ENCODE measurements at places on chromosomes 1 and 21. TPM values are rescaled to one million over a fixed set of nuclear protein-coding genes. Genes with fewer than 3 reads are reported as not detected.

Gene HSF2BP
- polyA plus RNA-seq = 0.35 TPM

Gene SLC6A17
- not detected for polyA plus RNA-seq

Gene PPP1R15B
- polyA plus RNA-seq = 10.8 TPM

Gene FNDC7
- not detected for polyA plus RNA-seq

Gene NECTIN4
- 0.04 TPM for polyA plus RNA-seq

Gene TMCC2
- polyA plus RNA-seq = 0.74 TPM
